ENCODE measurements at places on chromosomes 6 and 20.
A peak's percentile ranks its signal among the peaks of the same experiment; 100 is the strongest.

- DNase-seq, result no peak
Observed at GRCh38 chr20:51463998-51464397, 78.5 kb downstream of the NFATC2 start.

GRCh38 chr6:15442467-15442866 lies 196.6 kb downstream of the JARID2 start:
- DNase-seq, result no peak

DNA sequence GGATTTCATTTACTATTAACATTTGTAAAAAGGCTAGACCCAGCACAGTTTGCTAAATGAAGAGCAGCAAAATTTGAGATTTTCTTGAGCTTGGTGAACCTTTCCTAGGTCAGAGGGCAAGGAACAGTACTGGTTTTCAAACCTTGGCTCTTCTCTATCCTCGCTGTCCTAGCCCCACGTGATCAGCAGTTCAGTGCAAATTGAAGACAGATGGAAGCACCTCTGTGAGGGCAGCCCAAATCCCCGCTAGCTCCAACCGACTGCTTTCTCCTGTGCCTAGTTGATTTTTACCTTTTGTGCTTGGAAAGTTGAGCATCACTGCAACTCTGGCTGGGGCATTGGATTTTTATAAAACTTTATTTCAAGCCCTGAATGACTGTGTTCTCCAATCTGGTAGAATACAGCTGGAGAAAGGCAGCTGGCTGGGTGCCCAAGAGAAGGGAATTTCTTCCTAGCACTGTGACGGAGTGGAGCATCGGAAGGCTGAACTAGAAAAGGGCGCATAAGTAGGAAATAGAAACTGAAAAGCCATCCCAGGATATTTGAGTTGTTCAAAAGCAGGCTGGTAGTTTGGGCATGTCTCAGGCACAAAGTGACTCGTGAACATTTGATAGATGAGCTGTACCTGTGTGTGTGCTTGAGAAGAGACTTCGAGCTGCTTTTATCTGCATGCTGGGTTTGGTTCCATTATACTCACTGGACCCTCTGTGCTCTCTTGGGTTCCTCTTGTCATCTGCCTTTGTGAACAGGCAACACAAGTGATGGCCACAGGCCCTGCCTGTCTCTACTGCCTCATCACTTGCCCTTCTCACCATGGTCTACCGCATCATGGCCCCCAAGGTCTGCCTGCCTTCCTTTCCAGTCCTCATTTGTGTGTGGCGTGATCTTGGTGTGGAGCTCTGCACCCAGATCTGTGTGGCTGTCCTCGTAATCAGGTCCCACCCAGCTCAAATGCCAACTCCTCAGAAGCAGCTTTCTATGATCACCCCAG lies 2.3 kb downstream of the RNF114 start:
- no peak for DNase-seq

DNA sequence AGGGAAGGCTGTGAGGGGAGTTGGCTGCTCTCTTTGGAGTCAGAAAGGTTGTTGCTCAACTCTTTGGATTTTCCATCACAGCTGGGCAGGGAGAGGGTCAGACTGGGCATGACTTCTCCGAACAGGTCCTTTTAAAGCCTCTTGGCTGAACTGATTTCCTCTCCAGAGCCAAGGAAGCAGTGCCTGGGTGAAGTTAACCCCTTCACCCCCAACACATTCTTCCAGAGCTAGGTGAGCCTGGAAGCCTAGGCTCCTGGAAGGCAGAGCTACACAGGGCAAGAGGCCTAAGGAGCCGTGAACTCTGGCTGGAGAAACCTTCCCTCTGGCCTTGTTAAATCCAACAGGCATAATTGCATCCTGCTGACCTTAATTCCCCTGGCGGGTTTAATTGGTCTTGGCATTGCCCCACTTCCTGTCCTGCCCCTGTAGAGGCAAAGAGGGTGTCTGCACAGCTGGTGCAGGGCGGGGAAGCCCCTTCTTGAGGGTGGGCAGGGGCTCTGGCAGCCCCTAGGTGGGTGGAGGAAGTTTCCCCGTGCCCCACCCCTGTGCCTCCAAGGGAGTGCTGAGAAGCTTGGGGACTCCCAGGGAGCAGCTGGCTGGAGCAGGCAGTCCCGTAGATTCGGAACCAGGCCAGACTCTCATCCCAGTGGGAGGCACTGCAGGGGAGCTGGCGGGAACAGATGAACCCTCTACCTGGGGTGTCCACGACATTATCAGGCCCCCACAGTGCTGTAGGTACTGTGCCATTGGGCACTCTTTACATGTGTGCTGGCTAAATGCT lies 3.6 kb upstream of the MYLK2 start:
- DNase-seq, result no peak

DNA sequence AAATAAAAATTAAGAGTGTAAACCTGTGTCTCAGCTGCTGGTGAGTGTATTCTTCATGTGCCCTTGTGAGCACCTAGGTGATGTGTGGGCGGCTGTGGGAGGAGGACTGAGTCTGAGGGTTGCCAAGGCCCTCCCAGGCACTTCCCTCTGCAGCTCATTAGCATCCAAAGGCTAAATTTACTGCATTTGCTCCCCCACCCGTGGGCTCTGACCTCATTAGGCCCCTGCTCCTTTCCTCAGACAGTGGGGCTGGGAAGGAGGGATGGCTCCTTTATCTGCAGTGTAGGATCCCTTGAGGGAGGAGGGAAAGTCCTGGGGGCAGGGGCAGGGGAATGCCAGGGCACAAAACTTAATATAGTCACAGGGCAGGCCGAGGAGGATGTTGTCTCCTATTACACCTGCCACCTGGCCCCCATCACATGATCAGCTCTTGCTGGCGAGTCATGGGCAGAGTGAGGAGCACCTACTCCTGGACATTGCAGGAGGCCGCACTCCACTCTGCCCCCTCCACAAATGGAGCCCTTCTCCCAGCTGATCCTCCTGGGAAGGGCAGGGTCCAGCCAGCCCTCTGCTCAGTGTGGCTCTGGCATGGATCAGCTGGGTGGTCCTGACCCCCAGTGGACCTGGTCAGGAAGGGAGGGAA lies 133.2 kb downstream of the MRPL14 start:
- DNase-seq, result no peak

DNA sequence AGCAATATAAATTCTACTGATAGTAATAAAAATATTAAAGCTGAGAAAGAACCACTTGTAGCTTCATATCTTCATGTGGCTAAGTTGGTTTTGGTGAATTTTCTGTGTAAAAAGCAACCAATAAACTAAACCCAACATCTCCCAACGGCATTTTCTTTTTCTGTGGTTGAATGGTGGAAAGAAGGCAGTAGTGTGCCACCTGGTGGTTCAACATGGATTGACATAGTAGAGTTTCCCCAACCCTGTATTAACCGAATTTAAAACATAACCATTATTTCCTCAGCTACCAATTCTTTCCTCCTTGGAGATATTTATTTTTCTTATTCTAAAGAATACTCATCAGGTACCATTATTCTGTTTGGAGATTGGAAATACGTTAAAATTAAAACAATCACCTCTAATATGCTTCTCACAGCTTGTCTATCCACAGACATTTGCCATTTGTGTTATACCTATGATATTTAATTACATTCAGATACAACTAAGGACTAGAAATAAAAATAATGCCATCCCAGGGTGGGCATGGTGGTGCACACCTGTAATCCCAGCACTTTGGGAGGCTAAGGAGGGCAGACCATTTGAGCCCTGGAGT lies 117.1 kb upstream of the EEF1E1 start:
- DNase-seq, result peak; percentile 32

DNA sequence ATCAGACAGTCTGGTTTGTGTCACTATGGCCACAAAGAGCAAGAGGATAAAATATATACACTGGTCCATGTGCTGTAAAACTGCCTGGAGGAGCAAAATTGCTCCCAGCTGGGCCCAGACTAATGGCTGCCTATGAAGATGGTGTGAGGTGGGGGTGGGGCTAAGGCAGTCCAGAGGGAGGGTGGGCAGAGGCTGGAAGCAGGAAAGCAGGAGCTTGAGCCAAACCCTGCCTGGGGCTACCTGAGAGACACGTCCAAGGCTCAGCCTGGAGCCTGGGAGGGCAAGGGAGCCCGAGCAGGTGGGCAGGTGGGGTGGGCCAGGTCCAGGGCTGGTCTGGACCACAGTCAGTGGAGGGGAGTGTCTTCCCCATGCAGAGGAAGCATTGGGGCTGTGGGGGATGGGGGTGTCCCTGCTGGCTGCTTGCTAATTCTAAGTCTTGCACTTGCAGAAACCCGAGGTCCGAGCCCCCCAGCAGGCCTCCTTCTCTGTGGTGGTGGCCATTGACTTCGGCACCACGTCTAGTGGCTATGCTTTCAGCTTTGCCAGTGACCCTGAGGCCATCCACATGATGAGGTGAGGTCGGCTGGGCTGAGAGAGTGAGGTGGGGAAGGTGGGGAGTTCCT lies 9.5 kb downstream of the HSPA12B start:
- no peak for DNase-seq

GRCh38 chr20:39038047-39038446 lies 75.9 kb downstream of the DHX35 start:
- no peak for DNase-seq

DNA sequence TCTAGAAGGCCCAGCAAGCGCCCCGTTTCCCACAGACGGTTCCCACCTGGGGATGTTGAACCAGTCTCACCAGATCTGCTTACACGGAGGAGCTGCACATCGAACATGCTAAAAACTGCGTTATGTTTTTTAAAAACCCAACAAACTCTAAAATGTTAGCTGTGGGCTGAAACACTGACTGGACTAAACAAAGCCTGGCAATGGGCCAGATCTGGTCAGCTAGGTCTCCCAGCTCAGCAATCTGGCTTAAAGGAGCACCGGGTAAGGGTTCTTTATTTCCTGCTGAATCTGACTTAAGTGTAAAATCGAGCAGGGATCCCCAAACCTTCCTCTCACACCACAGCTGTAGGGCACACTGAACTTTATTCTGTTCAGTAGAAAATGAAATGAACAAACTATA lies 156.9 kb downstream of the FOXC1 start:
- no peak for DNase-seq
